Coronary artery (tissue), 2 donors: ENCODE measurements at places on chromosomes 4 and X.

DNA sequence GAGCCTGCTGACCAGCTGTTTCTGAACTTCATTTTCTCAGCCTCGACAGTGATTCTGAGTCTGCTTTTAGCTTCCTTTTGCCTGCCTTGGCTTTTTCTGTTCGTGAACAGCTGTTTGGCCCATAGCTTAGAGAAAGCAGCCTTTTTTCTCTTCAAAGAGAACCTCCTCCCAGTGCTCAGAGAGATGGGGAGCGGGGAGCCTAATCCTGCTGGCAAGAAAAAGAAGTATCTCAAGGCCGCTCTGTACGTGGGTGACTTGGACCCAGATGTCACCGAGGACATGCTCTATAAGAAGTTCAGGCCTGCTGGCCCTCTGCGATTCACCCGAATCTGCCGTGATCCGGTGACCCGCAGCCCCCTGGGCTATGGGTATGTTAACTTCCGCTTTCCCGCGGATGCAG, 756 bp downstream of the PABPC5 start:
- DNase-seq: no peak

DNA sequence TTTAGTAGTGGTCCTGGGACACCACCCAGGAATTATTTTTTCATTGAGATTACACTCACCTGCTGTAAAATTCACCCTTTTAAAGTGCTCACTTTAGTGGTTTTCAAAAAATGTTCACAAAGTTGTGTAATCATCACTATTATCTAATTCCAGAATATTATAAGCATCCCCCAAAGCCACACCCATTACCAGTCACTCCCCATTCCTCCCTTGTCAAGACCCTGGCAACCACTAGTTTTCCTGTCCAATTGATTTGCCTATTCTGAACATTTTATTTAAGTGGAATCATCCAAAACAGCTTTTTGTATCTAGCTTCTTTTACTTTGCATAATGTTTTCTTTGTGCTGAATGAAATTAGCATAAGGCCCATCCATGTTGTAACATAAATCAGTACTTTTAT, 12.7 kb upstream of the CXCL6 start:
- no peak for DNase-seq

DNA sequence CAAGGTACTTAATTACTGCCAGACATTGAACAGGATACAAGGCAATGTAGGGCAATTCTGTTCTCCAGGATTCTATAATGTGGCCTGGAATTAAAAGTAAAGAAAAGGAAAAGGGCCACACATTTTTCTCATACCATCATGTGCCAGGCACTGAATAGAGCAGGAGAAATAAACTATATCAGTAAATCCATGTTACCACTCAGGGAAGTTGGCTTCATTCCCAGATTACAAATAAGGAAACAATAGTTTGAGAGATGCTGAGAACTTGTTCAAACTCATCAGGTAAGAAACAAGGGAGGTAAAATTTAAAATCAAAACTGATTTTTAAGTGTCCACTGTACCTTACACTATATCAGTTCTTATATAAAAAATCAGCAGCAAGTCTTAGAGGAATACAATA, 645.0 kb upstream of the ATOH1 start:
- DNase-seq: no peak

GRCh38 chr4:2834001-2834921, 9.4 kb upstream of the ADD1 start:
- DNase-seq: no peak

- DNase-seq: no peak
Observed at GRCh38 chr4:155675709-155676429, 9.2 kb downstream of the GUCY1A1 start.

DNA sequence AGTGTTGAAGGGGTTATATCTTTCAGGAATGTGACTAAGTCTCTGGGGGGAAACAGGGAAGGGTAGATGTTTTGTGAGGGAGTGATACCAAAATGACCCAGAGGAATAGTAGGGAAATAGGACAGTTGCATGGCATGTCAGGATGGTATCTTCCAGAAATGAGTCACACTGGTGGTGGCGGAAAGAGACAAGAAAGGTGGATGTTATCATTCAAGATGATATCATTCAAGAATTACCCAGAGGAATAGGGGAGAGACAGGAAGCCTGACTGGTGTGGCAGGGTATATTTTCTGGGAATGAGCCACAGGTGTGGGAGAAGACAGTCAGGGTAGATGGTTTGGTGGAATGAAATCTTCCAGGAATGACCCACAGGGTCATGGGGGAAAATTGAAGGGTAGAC, 61.1 kb downstream of the MAOA start:
- DNase-seq: no peak

- DNase-seq: no peak
Observed at GRCh38 chrX:40177489-40177888, 79.7 kb upstream of the BCOR start.

- no peak for DNase-seq
Observed at GRCh38 chrX:132369617-132370326, 119.1 kb downstream of the MBNL3 start.

- DNase-seq: no peak
Observed at GRCh38 chr4:16665942-16666551, 232.4 kb downstream of the LDB2 start.

- no peak for DNase-seq
Observed at GRCh38 chr4:130468340-130468739, 1372.4 kb downstream of the C4orf33 start.

DNA sequence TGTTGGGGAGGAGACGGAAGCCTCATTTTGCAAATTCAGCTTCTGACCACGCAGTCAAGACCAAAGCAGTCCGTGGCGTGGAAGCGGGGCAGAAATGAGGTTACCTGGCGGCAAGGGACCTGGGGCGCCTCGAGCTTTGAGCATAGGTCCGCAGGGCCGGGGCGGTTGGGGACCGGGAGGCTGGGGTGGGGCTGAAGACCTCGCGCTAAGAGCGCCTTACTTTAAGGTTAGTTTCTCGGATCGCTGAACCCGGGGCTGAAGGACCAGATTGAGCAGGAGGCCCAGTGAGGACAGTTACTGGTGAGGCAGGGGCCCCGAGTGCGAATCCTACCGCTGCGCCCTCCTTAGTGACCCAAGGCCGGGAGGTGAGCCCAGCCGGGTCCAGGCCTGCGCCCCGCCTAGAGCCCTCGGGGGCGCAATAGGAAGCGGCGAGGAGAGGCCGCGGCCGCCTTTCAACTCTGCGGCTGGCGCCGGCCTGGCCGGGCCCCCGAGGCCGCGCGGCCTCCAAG, 7.5 kb downstream of the MSX1 start:
- DNase-seq: no peak

GRCh38 chr4:38568768-38569167, 95.2 kb upstream of the KLF3 start:
- no peak for DNase-seq

DNA sequence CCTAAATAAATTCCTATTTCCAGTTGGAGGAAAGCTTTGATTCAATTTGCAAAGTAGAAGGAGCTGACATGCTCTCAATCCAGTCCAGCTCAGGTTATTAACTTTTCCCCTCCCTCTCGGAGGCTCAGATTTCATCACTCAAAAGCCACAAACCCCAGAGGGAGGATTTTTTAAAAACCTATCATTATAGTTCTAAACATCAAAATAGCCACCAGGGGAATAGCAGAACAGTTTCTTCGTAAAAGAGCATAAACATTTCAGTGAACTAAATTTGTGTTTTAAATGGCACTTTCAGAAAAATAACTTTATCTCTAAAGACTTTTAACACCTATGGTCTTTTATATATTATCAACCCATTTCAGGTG, 8.8 kb downstream of the GPRIN3 start:
- DNase-seq: no peak

DNA sequence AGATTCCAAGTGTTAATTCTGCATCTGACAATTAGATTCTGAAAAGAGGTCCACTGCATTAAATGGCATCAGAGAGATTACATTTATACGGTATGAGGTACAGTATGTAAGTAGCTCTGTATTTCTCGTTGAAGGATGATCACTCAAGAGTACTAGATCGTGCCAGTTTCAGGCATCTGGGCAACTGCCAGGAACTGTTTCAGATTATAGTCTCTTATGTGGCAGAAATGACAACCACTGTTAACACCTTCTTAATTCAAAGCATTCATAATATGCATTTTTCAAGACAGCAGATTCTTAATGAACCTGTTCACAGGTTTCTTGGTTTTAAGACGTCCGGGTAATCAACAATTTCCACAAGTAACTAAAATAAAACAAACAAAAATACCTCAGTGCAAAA, 1.6 kb downstream of the ANKRD50 start:
- DNase-seq: no peak

DNA sequence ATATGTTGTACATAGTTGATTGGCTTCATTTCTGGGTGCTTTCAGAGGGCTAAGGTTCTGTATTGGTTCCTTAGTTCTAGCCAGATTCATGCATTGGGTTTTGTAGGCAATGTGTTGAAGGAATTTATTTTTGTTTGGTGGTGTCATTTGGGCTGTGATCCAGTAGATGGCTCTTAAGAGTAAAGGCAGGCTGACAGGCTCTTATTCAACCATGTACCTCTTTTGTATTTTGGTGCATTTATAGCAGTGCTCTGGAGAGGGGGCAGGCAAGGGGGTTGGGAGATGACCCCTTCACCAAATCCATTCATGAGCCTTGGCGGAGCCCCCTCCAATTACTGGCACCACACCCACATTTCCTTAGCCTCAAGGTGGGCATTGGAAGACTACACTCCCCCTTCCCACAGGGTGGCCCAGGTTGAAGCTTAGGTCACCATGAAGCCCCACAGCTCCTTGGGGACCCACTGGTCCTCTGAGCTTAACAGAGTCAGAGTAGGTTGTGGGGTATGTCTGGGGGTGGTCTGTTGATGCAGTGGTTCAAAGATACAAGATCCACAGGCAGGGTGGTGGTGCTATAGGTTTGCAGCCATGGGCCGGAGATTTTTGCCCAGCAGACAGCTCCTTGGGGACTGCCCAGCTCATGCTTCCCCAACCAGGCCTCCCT, 143.0 kb upstream of the GNPDA2 start:
- no peak for DNase-seq

- DNase-seq: no peak
Observed at GRCh38 chr4:8077181-8078108, 81.2 kb downstream of the ABLIM2 start.
